ENCODE measurements at places on chromosomes 7 and 10.

DNA sequence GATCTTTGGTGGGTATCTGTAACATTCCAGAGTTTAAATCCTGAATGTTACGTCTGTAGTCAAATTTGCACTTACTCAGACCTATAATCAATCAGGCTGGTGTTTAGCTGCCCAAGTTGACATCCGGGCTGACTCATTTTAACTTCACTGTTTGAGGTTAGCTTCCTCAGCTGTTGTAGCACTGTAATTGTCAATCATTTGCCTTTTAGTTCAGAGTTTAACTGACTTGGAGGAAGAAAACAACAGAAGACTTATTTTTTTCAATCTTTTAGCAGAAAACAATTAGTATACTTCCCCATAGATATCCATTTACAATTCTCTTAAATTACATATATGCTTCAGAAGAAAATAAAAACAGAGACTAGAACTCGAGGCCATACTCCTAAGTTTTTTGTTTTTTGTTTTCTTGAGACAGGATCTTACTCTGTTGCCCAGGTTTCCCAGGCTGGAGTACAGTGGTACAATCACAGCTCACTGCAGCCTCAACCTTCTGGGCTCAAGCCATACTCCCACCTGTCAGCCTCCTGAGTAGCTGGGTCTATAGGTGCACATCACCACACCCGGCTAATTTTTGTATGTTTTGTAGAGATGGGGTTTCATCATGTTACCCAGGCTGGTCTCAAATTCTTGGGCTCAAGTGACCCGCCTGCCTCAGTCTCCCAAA is 38.5 kb upstream of the LRRC17 start:
- no peak for DNase-seq

DNA sequence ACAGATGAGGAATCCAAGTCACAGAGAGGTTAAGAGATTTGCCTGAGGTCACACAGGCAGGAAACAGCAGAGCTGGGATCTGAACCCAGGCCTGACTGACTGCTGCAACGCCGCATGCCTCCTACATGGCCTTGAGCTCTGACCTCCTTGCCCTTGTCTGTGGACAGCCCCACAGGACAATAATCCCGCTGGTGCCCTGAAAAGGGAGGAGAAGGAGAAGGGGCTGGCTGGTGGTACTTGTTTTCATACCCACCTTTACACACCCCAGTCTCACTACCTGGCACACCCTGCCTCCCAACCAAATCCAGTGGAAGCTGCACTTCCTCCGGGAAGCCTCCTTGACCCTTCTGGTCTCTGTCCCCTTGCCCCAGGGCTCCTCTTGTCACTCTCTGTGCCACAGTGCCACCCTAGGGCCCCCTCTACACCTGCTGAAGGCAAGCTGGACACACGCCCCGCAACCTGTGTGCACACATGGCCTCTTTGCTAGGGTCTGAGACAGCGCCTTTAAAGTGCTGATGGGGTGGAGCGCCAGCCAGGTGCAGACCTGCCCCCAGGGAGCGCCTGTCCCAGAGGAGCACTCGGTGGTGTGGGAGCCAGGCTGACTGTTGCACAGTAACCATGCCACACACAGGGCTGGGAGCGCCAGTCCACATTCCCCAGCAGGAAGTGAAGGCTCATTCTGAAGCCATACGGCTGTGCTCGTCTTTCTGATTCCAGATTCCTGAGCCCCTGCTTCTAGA is 38.6 kb downstream of the ZCCHC24 start:
- no peak for DNase-seq

GRCh38 chr7:75583255-75583654 is 91.1 kb downstream of the SPDYE5 start:
- DNase-seq = no peak

DNA sequence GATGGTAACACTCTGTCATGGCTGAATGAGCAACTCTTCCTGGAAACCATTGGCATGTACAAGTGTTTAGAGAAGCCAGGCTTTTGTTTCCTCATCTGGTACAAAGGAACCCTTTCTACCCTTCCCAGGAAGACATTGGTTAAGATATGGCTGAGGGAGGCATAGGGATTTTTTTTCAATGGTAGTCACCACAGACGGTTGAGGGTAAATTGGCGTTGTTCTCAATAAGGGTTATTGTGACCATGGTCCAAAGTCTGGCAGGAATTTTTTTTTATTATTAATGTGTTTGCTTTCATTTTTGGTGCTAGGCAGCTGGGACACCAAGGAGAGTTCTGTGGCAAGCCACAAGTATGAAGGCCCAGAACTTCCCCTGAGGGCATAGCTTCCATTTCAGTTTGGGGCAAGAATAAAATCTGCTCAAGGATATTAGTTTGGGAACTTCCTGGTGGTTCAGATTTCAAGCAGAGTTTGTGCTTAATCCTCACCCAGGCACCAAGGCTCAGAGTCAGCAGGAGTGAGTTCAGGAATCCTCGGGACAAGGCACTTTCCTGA is at the start of gene PLEKHS1:
Gene PLEKHS1 (plus strand): TSS at position 502 of the 552 bp plus-strand sequence. CDS start 3,596 bp downstream, outside the sequence.
- no peak for DNase-seq

GRCh38 chr10:29807163-29807806 is 172.5 kb upstream of the SVIL start:
- DNase-seq = no peak

- DNase-seq = no peak
Measured at GRCh38 chr7:158955146-158955870, 99.0 kb downstream of the DYNC2I1 start.

GRCh38 chr10:87799860-87800259 is 18.2 kb downstream of the ATAD1 start:
- no peak for DNase-seq

- DNase-seq = no peak
Measured at GRCh38 chr7:96927131-96927530, 78.2 kb upstream of the DLX6 start.

GRCh38 chr7:3112479-3113134 is 68.9 kb upstream of the CARD11 start:
- DNase-seq = no peak

DNA sequence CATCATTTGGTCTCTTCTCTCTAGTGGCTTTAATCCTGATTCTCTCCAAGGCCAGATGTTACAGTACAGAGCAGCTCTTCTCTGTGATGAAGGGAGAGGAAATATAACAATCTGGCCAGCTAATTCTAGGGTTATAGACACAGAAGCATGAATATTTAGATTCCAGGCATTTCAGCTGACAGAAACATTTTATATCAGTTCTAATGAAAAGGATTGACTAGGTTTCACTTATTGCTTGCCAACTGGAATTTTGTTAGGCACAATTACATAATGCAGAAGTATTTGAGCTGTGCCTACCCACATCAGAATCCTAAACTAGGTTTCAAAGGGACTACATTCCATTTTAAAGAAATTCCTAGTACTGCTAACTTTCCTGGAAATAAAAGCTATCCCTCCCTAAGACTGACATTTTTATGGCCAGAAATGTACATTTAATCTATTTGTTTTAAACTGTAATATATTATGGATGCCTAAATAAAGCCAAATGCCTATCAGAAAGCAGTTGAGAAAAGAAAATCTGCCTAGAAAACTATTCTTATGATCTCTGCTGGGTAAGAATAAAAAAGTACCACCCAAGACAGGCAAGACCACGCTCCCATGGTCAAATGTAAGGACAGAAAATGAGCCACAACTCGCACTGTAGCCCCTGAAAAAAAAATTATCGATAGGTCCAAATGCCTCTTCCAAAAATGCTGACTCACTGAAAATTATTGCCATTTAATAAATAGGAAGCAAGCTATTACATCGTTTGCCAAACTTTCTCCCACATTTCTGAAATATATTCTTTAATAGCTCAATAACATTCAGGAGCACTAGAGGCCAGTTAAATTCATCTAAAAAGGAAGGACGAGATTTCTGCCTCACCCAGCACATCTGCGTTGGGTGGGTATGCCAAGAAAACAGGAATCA is 498.1 kb downstream of the KCNMA1 start:
- DNase-seq = no peak

GRCh38 chr7:20508109-20508508 is 107.4 kb upstream of the ABCB5 start:
- DNase-seq = no peak

GRCh38 chr7:101363196-101363733 is 590 bp downstream of the COL26A1 start:
- DNase-seq = no peak

- DNase-seq = no peak
Measured at GRCh38 chr10:70849582-70850016, 33.9 kb downstream of the SGPL1 start.

- DNase-seq = no peak
Measured at GRCh38 chr10:21920633-21921032, 82.9 kb downstream of the DNAJC1 start.

DNA sequence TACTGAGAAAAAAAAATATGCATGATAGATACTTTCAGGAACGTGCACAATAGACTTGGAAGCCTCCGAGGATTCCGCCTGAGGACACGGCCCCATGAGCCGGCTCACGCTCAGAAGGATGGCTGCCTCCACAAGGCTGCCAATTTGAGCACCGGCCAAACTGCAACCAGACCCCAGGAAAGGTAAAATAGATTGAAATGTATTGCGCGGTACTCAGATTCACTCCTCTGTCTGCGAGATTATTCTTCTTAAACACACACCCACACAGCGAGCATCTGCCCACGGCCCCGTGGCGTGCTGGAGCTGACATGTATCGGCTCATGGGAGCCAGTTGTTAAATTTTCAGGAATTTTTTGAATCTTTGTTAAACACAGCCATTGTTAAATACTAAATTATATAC is 653.2 kb upstream of the MKI67 start:
- no peak for DNase-seq
